ENCODE measurements at places on chromosomes 2 and 18.

DNA sequence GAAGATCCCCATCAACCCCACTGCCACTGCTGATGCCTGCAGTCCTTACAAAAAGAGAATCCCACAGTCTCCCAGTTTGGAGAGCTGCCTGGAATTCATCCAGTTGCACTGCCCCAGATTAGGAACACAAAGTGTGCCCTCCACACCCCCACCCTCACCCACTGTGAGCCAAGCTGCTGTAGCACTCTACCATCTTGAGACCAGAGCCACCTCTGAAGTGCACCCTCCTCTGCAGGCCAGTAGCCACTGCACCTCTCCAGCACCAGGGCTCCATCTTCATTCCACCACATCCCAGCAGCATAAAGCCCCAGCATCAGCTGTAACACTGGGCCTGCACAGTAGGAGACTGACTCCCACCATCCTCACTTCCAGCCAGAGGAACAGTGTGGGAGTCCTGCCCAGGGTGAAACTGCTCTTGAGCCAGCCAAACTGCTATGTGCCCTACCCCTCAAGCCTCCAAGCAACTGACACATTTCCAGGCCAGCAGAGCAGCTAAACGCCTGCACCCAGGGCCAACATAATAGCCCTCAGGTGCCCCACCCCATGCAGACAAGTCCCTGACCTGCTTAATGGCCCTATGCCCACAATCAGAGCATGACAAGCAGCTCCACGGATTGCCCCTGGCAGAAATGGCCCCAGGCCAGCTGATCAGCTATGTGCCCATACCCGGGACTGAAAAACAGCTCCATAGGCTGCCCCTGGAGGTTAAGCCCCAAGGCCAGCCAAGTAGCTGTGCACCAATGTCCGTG is 206.0 kb downstream of the ATAD2B start:
- DNase-seq: no peak

- DNase-seq: no peak
These were observed 54.1 kb downstream of the BAZ2B start for GRCh38 chr2:159562248-159562647.

- DNase-seq: peak; percentile 83
These were observed at the start of gene PIEZO2 for GRCh38 chr18:11149441-11150270. PIEZO2 (minus strand) TSS chr18:11149569; CDS start chr18:11148588, 981 bp downstream.

GRCh38 chr18:76522122-76522503 is 27.1 kb upstream of the ZNF516 start:
- DNase-seq: no peak

DNA sequence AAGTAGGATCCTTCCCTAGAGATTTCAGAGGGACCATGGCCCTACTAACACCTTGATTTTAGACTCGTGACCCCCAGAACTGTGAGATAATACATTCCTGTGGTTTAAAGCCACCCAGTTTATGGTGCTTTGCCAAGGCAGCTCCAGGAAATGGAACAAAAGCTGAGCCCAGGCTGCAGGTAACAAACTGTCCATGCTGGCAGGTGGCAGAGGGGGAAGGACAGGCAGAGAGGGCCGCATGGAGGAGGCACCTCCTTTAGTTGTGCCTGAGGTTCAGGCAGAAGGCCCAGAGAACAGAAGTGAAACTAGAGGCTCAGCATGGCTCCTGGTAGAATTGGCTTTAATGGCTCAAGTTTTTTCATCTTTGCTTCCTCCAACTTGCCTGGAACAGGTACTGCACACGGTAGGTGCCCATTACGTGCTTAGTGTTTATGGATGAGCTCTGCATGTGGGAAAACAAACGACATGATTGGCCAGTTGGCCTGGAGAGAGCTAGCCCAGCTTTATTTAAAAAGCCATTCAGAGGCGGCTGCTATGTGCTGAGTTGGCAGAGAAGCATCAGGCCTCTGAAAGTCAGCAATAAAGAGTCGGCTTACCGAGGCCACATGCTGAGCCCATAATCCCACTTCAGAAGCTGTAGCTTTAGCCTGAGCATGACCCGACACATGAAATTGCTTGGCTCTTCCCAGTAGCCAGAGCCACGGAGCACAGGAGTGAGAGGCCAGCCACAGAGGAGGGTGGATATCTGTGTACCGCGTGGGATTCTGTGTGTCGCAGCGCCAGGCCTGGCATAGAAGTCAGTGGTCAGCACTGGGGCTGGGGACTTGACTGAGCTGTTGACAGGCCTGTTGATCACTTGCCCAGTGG is 36.5 kb downstream of the HS1BP3 start:
- peak; percentile 33 for DNase-seq

- no peak for DNase-seq
These were observed 2.9 kb upstream of the B3GNT7 start for GRCh38 chr2:231392431-231393148.

GRCh38 chr2:119198240-119198840 is 25.3 kb upstream of the STEAP3 start:
- no peak for DNase-seq

- peak; percentile 25 for DNase-seq
These were observed 30.5 kb upstream of the ATP8B1 start for GRCh38 chr18:57833441-57834101.

- no peak for DNase-seq
These were observed at the start of gene ANKRD30B for GRCh38 chr18:14747513-14748474. ANKRD30B (plus strand) TSS chr18:14748172; CDS start chr18:14748420, 248 bp downstream.

- DNase-seq: no peak
These were observed 10.3 kb downstream of the SNED1 start for GRCh38 chr2:241008711-241009121.

DNA sequence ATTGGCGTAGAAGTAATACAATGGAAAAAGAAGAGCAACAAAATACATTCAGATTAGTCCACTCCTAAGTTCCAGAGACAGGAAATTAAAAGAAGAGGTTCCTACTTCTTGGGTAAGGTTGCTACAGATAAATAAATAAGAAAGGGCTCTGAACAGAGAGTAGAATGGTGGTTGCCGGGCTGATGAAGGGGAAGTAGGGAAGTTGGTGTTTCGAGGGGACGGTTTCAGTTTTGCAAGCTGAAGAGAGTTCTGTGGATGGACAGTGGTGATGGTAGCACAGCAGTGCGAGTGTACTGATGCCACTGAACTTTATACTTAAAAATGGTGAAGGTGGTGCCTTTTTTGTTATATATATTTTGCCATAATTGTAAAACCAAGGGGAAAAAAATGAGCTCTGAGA is 48.2 kb downstream of the CABYR start:
- peak; percentile 19 for DNase-seq

- DNase-seq: no peak
These were observed 63.0 kb upstream of the UXS1 start for GRCh38 chr2:106257135-106257534.

DNA sequence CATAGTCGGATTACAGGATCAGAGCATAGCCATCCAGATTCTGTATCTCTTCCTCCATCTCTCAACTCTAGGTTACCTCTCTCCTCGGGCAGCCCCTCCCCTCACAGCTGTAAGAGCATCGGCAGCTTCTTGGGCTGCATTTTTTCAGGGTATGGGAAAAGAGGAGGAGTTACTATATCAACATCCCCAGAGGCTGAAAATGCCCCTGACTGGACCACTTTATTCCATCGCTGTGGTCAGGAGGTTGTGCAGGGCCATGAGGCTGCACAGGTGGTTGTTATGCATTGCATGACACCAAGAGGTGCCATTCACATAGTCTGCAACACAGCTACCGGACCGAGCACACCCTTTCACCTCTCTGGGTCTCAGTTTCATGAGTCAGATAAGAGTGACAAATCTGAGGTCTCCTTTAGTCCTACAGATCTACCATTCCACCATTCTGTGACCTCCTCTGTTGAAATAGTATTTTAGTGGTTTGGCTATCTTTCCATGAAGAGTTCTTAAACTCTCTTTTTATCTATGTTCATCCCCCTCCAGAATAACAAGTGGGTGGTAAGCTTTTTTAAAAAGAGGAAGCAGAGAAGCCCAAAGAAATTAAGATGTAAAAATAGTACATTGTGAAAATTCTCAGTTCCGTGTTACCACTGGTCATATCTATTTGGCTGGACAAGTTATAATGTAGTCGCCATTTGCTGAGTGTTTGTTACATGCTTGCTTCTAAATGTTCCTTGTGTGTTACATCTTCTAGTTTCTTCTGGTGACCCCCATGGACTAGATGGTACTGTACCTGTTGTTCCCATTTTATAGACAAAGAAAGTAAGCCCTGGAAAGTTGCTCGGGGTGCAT is 56.6 kb upstream of the SLC1A4 start:
- DNase-seq: peak; percentile 41

DNA sequence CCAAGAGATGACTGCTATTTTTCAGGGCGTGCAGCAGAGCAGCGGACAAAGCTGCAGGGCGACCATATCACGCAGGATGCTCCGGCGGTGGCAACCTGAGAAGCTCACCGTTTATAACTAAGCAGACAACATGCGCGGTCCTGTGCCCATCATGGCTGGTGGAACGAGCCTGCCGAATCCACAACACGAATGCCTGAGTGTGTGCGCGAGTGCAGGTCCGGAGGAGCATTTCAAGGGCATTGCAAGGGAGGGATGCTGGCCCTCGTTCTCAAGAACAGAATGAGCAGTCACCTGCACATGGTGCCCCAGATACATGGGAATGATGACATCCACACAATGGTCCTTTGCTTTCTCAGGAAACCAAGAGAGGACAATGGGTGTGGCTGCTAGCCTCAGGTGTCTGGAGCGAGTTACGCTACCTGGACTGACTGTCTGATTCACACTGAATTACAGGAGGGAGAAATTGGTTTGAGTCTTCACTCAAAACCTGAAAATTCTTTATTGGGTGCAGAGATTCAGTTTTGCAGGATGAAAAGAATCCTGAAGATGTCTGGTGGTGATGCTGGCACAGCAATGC is 39.8 kb downstream of the TBC1D8 start:
- no peak for DNase-seq

DNA sequence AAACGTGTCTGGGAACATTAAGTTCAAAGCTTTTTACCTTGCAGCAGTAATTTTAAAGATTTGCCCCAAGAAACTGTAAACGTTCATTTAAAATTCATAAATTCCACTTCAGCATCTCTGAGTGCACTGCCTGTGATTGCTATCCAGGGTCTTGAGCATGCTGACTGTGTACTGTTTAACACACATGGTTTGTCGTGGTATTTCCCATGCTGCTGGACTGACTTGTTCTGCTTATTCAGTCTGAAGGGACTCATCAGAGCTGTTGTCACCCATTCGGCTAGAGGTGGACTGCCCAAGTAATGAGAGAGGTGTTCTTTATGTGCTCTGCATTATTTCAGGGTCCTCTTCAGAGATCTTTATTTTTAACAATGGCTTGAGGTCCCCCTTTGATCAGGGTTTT is 53.1 kb downstream of the RHBDD1 start:
- no peak for DNase-seq

GRCh38 chr2:62792408-62792807 is 86.9 kb downstream of the EHBP1 start:
- no peak for DNase-seq

- no peak for DNase-seq
These were observed 810.4 kb upstream of the HS6ST1 start for GRCh38 chr2:129129087-129129486.

DNA sequence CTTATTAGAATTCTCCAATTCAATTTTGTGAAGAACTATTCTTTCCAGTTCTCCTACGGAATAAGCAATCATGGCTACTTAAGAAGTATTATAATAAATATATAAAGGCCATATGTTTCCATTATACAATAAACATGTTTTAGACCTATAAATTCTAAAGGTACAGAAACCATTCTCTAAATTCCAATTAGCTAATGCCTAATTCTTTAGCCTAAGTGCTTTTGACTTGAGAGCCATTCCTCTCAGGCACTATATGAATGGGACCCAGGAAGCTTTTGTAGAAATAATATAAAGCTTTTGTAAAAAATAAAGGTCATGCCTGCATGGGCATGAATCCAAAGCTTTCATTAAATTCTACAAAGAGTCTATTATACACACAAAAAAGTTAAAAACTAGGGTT is 161.0 kb upstream of the UNC80 start:
- no peak for DNase-seq

DNA sequence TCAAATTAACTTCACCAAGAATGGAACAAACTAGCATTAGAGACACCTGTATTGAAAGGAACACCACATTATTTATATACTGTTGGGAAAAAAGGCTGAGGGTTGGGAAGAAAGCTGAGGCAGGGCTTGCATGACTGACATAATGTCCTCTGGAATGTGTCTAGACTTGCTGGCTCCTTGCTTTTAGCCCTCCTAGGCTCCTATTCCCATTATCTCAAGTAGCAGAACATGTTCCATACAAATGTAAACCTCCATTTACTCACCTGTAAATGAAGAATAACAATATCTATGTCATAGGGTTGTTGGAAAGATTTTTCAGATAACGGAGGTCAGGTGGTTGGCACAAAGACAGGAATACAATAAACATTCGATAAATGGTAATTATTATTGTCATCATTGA is 976 bp upstream of the ACADL start:
- no peak for DNase-seq

GRCh38 chr2:170830166-170830565 is 13.5 kb downstream of the GAD1 start:
- no peak for DNase-seq

DNA sequence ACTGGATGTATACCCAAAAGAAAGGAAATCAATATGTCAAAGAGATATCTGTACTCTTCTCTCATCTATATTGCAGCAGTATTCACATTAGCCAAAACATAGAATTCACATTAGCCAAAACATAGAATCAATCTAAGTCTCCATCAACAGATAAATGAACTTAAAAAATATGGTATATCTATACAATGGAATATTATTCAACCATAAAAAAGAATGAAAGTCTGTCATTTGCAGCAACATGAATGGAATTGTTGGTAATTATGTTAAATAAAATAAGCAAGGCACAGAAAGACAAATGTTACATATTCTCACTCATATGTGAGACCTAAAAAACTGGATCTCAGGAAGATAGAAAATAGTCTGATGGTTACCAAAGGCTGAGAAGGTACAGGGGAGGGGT is 212.1 kb upstream of the ZC3H15 start:
- no peak for DNase-seq

All from GM12892 (cell line).